ENCODE measurements at places on chromosomes 7 and 10.

DNA sequence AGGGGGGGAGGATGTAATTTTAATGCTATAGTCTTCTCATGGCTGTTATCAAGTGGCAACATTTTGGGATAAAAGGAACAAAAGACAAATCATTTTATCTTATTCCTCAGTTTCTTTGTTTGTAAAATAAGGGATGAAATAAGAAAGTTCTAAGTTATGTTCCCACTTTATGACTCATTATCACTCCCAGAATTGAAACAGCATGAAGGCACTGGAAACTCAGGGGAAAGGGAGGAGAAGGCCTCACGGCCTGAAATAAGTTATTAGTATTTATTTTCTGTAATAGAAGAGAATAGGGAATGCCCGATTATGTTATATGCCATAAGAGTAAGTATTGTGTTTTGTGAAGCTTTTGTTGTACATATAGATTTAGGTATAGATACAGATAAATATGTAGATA lies 85.0 kb upstream of the NAMPT start:
- no peak for DNase-seq

DNA sequence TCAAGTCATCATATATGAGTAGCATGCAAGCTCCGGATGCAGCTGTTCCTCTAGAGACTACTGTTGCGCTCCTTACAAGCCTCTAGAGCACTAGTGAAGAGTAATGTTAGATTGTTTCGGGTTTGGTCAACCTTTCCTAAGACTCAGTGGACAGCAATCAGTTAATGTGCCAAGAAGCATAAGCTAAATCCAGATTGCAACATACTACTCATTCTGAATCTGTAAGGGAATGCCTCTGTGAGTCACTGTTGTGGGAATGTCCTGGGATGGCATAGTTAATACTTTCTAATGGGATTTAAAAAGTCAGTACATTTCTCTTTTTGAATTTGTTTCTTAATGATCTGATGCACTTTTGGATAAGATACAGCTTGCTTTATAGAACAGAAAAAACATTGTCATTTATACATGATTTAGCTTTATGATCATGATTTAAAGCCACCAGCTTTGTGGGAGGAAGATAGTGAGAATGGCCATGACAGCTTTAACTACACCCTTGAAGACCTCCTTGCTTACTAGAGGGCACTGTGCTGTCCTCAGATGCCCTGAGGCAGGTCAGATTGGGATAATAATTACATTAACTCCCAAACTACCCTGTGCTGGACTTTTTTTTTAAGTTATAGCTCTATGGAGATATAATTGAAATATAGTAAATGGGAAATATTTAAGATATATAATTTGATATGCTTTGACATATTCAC lies 138.4 kb downstream of the SDK1 start:
- no peak for DNase-seq

DNA sequence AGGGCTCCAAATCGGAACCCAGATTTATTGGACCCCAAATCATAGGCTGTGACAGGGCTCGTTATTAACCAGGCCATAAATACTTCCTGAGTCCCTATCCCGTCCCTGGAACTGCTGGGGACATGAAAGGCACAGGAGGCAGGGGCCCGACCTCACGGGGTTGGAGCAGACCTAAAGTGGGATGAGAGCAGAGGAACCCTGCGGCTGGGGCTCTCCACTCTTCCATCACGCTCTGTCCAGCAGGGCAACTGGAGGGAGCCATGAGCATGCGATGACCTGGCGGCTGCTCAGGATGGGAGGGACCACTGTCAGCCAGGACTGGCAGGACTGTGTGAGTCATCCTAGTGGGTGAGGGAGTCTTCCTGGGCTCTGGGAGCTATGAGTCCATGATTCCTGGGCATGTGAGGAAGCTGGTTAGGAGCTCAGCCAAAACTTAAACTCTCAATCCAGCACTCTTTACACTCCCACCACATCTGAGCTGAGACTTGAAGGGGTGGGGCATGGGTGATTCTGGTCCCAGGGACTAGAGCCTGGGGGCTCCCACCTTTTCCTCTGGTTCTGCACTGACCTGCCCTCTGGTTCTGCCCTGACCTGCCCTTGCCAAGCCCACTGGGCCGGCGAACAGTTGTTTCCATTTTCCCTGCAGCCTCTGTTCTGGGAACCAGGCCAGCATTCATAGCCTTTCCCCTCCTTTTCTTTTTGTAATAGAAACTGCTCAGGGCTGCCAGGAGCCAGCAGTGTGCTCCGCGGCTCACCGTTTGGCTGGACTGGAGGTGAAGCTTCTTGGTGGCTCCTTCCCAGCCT lies 47.1 kb downstream of the SYPL1 start:
- DNase-seq: no peak

DNA sequence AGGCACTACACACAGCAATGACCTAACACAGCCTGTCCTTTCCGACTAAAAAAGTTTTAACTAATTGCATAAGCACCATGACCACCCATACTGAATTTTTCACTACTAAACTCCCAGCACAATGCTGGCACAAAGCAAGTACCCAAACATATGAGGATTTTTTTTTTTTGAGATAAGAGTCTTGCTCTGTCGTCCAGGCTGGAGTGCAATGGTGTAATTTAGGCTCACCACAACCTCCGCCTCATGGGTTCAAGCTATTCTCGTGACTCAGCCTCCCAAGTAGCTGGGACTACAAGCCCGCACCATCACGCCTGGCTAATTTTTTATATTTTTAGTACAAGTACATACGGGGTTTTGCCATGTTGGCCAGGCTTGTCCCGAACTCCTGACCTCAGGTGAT lies 5.1 kb downstream of the UBE2H start:
- no peak for DNase-seq

- DNase-seq: no peak
These were observed 67.8 kb downstream of the EGFR start for GRCh38 chr7:55086413-55087201.

DNA sequence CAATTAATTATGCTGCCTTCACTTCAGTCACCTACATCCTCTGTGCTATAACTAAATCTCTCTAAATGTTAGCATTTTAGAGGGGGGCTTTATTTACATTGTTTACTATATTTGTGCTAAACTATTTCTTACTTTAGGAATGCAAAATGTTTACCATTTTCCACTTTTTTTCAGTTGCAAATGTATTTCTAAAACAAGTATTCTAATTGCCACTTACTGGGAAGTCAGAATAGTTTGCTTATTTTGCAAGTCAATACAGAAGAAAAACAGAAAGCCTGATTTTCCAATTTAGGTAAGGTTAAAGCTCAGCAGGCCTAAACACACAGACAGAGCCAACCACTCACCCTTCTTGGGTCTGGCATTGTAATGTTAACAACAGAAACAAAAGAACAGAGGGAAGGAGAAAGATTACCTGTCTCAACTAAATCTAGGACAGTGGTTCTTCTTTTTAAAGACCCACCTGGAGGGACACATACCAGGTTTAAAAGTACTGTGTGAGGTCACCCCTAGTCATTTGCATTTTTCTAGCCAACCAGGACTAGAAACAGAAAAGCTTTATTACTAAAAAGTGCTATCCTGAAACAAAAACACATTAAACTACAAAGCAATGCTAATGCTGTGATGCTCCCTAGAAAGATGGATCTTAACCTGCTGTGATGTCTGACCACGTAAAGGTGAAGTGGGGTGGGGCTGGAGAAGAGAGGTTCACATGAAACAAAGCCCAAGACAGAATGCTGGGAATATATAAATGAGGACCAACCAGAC lies 178.2 kb downstream of the SLC25A13 start:
- no peak for DNase-seq

GRCh38 chr7:66732439-66732838 lies 8.1 kb upstream of the RABGEF1 start:
- DNase-seq: no peak

GRCh38 chr7:142485617-142486226 lies 227.9 kb upstream of the PRSS58 start:
- no peak for DNase-seq

GRCh38 chr7:37048674-37049073 lies 324.4 kb upstream of the AOAH start:
- no peak for DNase-seq

Measured in activated T-cell treated with anti-CD3 and anti-CD28 coated beads for 1 hour (primary cell).